Right hindlimb (tissue), 1 donor: ENCODE measurements at places on chromosomes 7 and 10.

DNA sequence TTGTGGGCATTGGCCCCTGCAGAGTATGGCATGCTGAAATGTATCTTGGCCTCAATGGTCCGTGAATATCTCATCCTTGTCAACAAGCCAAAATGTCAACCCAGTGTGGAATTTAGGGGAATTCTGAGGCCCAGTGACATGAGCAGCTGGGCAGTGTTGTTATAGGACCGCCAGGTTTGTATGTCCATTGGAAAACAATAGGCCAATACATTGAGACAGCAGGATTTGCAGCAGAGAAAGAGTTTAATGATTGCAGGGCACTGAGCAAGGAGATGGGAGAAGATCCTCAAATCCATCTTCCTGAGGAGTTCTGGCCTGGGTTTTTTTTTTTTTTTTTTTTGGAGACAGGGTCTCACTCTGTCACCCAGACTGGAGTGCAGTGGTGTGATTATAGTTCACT, 95.7 kb upstream of the BAIAP2L1 start:
- no peak for DNase-seq

GRCh38 chr7:5792792-5793191, 11.3 kb upstream of the RNF216 start:
- DNase-seq, result no peak

DNA sequence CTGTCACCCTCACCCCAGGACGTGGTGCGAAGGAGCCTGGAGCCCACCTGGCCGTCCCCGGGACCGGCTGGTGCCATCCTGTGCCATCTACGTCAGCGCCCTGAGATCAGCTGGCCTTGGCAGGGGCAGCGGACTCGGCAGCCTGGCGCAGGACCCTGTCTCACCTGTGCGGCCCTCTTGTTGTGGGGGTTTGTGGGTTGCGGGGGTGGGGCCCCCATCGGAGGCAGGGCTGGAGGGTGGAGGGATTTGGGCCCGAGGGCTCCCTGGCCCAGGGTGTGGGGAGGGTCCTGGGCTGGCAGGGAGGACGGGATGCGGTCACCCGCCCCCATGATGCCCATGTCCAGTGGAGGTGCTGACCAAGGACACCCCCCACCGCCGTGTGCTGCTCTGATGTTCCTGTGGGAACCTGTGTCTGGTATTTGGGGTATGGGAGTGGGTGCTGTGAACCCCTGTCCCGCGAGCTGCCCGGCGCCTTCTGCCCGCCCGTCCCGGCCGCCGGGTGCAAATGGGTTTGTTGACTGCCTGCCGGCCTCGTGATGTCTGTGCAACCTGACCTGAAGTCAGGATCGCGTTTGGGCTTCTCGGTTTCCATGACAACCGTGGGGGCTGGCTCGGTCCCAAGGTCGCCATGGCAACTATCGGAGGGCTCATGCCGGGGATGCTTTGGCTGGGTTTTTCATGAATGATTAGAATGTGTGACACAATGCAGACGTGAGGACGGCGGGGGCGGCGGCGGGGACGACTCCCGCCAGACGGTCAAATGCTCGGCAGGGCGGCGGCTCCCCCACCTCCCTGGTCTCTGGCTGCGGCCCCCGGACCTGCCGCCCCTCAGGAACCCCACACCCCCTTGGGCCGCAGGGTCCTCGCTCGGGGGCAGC, 7.3 kb downstream of the MAFK start:
- peak; percentile 90 for DNase-seq

GRCh38 chr10:132421847-132422751, 25.1 kb downstream of the PWWP2B start:
- peak; percentile 75 for DNase-seq

GRCh38 chr10:11535346-11535959, 76.0 kb downstream of the USP6NL start:
- DNase-seq, result no peak

DNA sequence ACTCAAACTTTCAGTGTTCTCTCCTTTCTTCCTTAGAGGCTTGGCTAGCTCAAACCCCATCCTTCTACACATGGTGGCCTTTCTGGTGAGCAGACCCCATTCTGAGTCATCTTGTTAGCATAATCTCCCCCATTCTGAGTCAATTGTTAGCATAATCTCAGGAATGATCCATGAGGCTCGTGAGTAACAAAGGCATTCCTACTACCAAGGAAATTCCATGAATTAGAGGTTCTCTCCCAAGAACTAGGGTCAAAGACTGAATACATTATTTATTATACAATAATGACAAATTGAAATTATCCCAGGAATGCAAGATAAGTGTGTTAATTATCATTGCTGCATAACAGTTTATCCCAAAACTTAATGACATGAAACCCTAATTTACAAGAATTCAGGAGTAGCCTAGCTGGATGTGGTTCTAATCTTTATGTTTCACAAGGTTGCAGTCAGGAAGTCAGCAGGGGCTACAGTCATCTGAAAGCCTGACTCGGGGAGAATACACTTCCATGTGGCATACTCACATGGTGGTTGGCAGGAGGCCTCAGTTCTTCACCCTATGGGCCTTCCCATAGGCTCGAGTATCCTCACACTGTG, 100.2 kb downstream of the MMRN2 start:
- DNase-seq, result no peak

GRCh38 chr10:82680608-82681007, 805.6 kb downstream of the NRG3 start:
- DNase-seq, result no peak

- no peak for DNase-seq
Measured at GRCh38 chr7:73668886-73669230, 1.2 kb downstream of the VPS37D start.
